ENCODE measurements at places on chromosomes 2 and 18.

DNA sequence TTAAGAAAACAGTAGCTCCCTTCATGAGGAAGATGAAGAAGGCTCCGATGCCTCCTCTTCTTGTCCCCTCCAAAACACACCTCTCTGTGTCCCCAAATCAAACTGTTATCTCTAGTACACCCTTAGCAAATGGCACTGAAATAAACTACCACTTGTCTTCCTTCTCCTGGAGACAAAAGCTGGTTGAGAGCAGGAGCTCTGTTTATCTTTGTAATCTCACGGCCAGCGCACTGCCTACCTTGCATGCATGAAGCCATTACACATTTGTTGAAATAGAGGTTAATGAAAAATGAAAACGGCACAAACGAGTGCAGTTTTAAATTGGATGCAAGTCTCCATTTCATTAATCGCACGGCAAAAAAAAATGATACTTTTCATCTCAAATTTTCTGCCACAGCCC, 113.7 kb downstream of the EPB41L3 start:
- DNase-seq = no peak

GRCh38 chr2:95374921-95375471, 27.5 kb upstream of the FAHD2A start:
- peak; percentile 49 for DNase-seq

GRCh38 chr2:111688482-111688881, 195.5 kb downstream of the ANAPC1 start:
- DNase-seq = no peak

- no peak for DNase-seq
Observed at GRCh38 chr2:3348767-3349166, 28.9 kb downstream of the EIPR1 start.

GRCh38 chr18:63249771-63250170, 69.8 kb downstream of the BCL2 start:
- DNase-seq = no peak
